ENCODE measurements at places on chromosomes 6 and 20. TPM values are rescaled to one million over a fixed set of nuclear protein-coding genes. Genes with fewer than 3 reads are reported as not detected.

PPP1R3G gene
- 2.1 TPM for total RNA-seq

PSORS1C2 gene
- total RNA-seq, result not detected

BACH2 gene
- 3.7 TPM for total RNA-seq

IMPG1 gene
- total RNA-seq, result 0.52 TPM

LY6G6D gene
- not detected for total RNA-seq

COQ3 gene
- total RNA-seq, result 12.0 TPM

SYNGAP1 gene
- total RNA-seq, result 1.6 TPM

FLRT3 gene
- 9.4 TPM for total RNA-seq

PRND gene
- 25.6 TPM for total RNA-seq

Data from skeletal muscle tissue (tissue), 5 donors.